Stomach (tissue), 19 donors: ENCODE measurements at places on chromosomes 11 and 22. TPM values are rescaled to one million over a fixed set of nuclear protein-coding genes. Genes with fewer than 3 reads are reported as not detected.

- no peaks in the 10 kb centered on the region for H3K4me1 ChIP-seq
- no peak for DNase-seq
Observed at GRCh38 chr22:49350441-49351121, 477.1 kb downstream of the BRD1 start.

- no peaks in the 10 kb centered on the region for H3K36me3 ChIP-seq
- H3K27ac ChIP-seq: peak overlapping the region; percentile 92
- no peak for DNase-seq
- no peaks in the 10 kb centered on the region for H3K27me3 ChIP-seq
- peak overlapping the region; percentile 77 for H3K4me3 ChIP-seq
- H3K4me1 ChIP-seq: peaks cover 44% of the 10 kb centered on the region
Observed at GRCh38 chr11:128519338-128519737, 68.0 kb downstream of the ETS1 start.

- no peak overlapping the region for H3K4me3 ChIP-seq
- peaks cover 6% of the 10 kb centered on the region for H3K27me3 ChIP-seq
- DNase-seq: no peak
- no peak overlapping the region for H3K27ac ChIP-seq
- H3K36me3 ChIP-seq: no peaks in the 10 kb centered on the region
- H3K4me1 ChIP-seq: no peaks in the 10 kb centered on the region
Observed at GRCh38 chr11:130402570-130402969, 25.8 kb downstream of the ADAMTS8 start.

DNA sequence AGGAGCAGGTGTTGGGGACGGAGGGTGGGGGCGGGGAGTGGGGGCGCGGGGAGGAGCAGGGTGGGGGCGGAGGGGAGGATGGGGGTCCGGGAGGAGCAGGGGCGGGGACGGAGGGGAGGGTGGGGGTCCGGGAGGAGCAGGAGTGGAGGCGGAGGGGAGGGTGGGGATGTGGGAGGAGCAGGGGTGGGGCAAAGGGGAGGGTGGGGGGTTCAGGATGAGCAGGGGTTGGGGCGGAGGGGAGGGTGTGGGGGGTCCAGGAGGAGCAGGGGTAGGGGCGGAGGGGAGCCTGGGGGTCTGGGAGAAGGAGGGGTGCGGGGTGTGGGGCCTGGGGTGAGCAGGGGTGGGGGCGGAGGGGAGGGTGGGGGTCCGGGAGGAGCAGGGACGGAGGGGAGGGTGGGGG lies 17.1 kb downstream of the CRELD2 start:
- H3K36me3 ChIP-seq: no peaks in the 10 kb centered on the region
- peak overlapping the region; percentile 54 for H3K4me3 ChIP-seq
- H3K4me1 ChIP-seq: peaks cover 54% of the 10 kb centered on the region
- H3K27me3 ChIP-seq: no peaks in the 10 kb centered on the region

DNA sequence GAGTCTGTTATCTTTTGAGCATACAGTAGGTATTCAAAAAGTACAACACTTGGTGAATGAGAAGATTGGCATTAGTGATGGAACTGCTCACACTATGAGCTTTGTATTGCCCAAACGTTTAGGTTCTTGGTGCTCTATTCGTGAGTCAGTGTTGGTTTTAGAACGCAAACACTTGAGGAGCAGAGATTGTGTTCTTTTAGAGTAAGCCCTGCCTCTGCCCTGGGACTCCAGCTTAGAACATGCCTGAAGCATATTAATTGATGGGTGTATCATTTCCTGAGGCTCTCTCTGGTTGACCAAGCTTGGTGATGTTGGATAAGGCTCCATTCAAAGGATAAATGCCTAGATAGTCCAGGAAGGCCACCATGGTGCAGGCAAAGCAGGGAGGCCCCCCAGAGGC lies 10.9 kb downstream of the MTNR1B start:
- H3K27me3 ChIP-seq: no peaks in the 10 kb centered on the region
- no peak overlapping the region for H3K27ac ChIP-seq
- H3K36me3 ChIP-seq: no peaks in the 10 kb centered on the region
- DNase-seq: no peak

GRCh38 chr11:123409456-123410217 lies 20.4 kb upstream of the GRAMD1B start:
- H3K27me3 ChIP-seq: no peaks in the 10 kb centered on the region
- H3K27ac ChIP-seq: no peak overlapping the region
- H3K36me3 ChIP-seq: no peaks in the 10 kb centered on the region
- DNase-seq: no peak
- H3K4me1 ChIP-seq: peaks cover 6% of the 10 kb centered on the region

DNA sequence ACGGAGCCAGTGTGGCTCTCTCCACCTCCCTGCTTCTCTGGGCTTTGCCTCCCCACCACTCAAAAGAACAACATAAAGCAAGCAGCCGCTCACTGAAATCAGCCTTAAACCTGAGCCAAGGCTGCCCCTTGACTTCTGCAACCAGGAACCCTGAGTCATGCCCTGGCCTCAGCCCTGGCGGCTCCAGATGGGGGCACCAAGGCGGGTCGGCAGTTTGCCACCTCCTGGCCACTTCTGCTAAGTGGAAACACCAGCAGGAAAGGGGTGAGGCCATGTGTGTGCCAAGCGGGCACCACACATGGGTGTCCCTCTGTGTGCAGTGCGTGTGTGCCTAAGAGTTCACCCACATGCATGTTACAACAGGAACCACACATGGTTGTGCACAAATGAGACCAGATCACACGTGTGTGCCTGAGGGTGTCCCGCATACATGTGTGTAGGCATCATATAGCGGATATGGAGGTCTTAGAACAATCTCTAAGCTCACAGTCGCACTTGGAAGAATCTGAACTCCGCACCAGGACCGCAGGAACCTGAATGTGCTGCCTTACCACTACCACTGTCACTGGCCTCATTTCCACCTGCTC lies 221.2 kb downstream of the MN1 start:
- H3K27me3 ChIP-seq: no peaks in the 10 kb centered on the region
- no peak overlapping the region for H3K4me3 ChIP-seq
- H3K36me3 ChIP-seq: no peaks in the 10 kb centered on the region

DNA sequence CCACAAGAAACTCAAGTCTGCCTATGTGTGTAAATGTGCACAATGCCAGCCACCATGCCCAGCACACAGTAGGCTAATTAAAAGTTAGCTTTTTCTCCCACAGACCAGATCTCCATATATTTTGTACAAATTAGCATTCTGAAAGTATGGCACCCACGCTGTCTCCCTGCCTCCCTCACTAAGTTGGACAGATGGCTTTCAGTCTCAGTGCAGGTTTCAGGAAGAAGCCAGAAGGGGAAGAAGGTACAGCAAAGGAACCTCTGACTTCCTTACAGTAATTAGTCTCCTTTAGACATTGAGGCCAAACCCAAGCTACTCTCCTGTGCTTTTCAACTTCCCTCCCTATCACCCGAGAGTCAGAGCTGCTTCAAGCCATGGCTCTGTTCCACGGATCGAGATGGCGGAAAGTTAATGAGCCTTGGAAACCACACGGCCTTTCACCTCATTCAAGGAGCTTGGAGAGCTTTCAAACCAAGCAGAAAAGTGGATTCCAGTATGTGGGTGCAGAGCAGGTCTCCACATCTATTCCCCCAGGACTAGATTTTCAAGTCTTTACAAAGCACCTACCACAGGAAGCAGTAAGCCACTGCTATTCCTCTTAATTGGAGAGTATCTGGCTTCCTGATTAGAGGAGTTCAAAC lies 221.1 kb upstream of the NARS2 start:
- H3K4me3 ChIP-seq: no peak overlapping the region
- no peak overlapping the region for H3K27ac ChIP-seq
- no peak for DNase-seq
- peaks cover 33% of the 10 kb centered on the region for H3K4me1 ChIP-seq
- H3K36me3 ChIP-seq: no peaks in the 10 kb centered on the region
- no peaks in the 10 kb centered on the region for H3K27me3 ChIP-seq

GRCh38 chr11:20670932-20671403 lies 1.6 kb downstream of the NELL1 start:
- no peak overlapping the region for H3K4me3 ChIP-seq
- no peak overlapping the region for H3K27ac ChIP-seq
- no peaks in the 10 kb centered on the region for H3K36me3 ChIP-seq

GRCh38 chr22:50526834-50527801 lies 1.7 kb upstream of the SCO2 start:
- DNase-seq: peak; percentile 72
- H3K27me3 ChIP-seq: no peaks in the 10 kb centered on the region
- H3K4me3 ChIP-seq: peak overlapping the region; percentile 80
- H3K4me1 ChIP-seq: peaks cover 60% of the 10 kb centered on the region
- H3K27ac ChIP-seq: peak overlapping the region; percentile 95

DNA sequence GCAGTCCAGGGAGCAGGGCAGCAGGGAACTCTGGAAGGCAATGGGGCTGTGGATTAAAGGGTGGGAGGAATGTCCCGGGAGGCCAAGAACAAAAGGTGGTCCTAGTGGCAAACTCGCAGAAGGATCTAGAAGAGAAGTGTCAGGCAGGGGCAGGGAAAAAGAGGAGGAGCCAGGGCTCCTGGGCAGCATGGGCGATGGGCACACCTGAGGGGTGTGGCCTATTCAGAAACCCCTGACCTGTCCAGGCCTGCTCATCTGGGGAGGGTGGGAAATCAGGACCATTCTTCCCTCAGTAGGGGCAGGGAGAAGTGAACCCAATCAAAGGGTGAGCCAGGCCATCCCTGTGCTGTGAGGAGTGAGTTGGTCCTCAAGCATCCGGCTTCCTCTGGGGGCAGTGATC lies 108.6 kb downstream of the TRIM29 start:
- no peaks in the 10 kb centered on the region for H3K36me3 ChIP-seq
- H3K4me3 ChIP-seq: no peak overlapping the region
- peaks cover 8% of the 10 kb centered on the region for H3K27me3 ChIP-seq
- H3K4me1 ChIP-seq: no peaks in the 10 kb centered on the region
- DNase-seq: no peak

- no peaks in the 10 kb centered on the region for H3K36me3 ChIP-seq
- no peak overlapping the region for H3K4me3 ChIP-seq
- no peak overlapping the region for H3K27ac ChIP-seq
- peaks cover 43% of the 10 kb centered on the region for H3K27me3 ChIP-seq
Observed at GRCh38 chr22:48456449-48456848, 1371.2 kb downstream of the BRD1 start.

Gene PKDREJ
- 0.10 TPM for polyA plus RNA-seq

Gene C11orf21
- 0.63 TPM for polyA plus RNA-seq

Gene BDNF
- polyA plus RNA-seq: 0.33 TPM

Gene GLYATL2
- 0.65 TPM for polyA plus RNA-seq
